ENCODE measurements at places on chromosomes 6 and 20. TPM values are rescaled to one million over a fixed set of nuclear protein-coding genes. Genes with fewer than 3 reads are reported as not detected.

Gene ADGRG6
- total RNA-seq = 32.8 TPM

Gene GLO1
- 67.3 TPM for total RNA-seq

GRCh38 chr6:83974409-83975050, 59.0 kb upstream of the MRAP2 start:
- no peak for DNase-seq

GRCh38 chr6:164690241-164690640, 619.2 kb downstream of the C6orf118 start:
- DNase-seq = no peak

Gene DNAH8
- 0.50 TPM for total RNA-seq

DNA sequence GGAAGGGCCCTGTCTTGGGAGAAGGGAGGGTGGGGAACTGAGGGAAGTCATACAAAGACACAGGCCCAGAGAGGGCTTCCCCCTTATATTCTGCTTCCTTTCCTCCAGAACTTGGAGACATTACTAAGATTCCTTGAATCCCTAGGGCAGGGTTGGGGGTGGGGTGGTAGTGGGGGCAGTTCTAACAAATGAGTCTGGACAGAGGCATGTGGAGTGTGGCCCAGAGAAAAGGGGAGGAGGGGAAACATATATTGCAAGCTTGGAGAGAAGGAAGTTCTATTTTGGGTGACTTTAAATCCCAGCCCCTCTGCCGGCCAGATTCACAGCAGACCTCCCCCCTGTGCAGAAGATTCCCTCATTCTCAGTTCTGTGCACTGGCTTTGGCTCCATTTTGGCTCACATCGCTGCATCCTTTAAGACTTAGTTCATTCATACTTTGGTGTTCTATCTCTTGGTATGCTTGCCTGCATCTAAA, 43.7 kb downstream of the DAAM2 start:
- DNase-seq = no peak

DNA sequence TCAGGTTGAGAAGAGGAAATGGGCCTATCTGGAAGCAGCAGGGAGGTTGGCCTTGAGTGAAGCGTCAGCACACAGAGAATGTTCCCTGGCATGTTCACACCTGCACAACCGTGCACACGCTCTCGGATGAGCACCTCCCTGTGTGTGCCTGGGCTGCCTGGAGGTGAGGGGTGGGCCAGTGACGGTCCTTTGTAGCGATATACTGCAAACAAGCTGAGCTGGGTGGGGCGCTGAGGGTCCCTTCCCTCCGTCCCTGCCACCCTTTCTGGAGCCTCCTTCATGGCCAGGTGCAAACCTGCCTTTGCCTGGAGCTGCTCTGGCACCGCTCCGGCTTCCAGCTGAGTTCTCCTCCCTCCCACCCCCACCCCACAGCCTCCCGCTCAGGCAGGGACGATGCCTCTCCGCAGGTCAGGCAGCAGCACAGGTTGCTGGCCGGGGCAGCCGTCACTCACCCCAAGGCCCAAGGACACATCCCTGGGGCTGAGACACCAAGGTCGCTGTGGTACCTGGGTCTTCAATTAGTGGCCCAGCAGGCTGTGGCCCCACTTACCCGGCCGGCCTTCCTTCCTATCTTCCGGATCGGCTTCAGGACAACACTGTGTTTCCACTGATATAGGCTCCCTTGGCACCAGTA, 111.6 kb downstream of the ERMARD start:
- DNase-seq = peak; percentile 11

DNA sequence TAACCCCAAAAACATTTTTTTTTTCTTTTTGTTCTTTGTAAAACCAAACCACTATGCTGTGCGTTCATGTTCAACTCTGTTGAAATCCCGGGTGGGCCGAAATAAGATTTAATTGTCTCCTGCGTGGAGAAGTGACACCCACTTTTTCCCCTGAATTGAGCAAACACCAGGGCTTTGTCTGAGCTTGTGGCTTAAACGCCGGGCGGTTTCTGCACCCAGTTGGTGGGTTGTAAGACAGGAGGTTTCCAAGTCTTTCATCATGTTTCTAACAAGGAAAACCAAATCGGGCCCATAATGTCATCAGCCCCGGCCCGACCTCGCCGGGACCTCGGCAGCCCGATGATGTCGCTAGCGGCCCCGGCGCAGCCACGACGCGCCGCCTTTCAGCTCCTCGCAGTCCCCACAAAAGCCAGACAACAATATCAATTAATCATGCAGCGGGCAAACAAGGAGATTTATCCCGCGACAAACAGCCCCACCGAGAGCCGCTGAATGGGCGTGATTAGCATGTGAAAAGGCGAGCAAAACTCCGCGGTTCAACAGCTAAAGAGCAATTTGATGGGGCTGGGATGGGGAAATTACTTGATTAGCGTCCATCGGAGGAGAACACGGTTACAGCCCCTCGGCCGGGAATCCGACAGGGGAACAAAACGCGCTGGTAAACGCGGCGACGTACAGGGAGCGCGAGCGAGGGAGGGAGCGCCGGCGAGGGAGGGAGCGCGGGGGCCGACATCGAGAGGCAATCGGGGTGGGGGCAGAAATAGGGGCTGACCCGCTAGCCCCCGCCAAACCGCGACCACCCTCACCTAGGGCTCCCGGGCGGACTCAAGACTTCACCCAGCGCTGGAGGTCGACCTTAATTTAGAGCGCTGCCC, 5.3 kb downstream of the LINC00237 start:
- peak; percentile 43 for DNase-seq
